Fibroblast of skin of left biceps (primary cell): ENCODE measurements at places on chromosomes 2 and 18.

GRCh38 chr2:12697617-12698016 lies 19.1 kb upstream of the TRIB2 start:
- no peak for DNase-seq

GRCh38 chr2:30403592-30404312 lies 43.3 kb upstream of the LCLAT1 start:
- DNase-seq, result no peak

- no peak for DNase-seq
These were observed 1004.1 kb upstream of the NRXN1 start for GRCh38 chr2:52036024-52036423.

DNA sequence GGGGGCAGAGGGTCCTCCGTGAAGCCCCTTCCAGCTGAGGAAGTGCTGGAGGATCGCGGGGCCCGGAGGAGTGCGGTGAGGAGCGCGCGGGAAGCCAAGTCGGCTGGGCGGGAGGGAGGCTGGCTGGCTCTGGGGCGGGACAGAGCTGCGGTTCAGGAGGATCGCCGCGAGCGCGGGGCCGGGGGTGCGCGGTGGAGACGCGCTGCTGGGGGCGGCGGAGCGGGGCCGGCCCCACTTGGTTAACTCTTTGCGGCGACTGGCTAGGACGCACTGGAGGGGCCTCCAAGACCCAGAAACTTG lies 464 bp downstream of the CYBRD1 start:
- DNase-seq, result no peak

DNA sequence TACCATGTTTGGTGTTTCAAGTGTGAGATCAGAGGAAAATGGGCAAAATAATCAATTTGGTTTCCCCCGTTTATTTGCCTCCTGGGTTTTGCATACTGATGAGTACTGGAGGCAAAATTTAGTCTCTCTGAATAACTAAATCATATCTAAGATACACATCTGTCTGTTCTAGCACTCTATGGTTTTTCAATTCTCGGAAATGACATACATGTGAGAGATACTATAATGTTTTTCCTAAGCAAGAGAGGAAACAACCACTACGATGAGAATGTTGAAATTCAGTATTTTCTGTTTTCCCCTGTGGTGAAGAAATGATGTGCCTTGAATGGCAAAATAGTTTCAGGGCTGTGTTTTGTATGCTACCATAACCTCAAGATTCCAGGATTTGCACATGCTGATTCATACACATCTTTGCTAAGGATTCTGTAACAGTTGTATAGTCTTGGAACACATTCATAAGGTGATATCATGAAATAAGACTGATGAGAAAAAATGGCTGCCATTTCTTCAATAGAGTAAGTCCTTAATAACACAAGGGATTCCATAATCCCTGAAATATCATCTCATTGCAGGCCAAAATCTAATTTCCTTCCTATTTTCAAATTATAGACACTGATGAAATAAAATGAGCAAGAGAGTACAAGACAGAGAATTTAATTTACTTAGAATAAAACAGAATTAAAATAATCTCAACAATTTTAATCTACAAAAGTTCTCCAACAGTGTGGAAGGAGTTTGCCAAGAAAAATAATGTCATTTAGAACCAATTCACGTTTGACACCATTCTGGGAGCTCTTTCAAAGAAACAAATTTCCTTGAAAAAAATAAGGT lies 316.6 kb downstream of the FIGN start:
- no peak for DNase-seq

DNA sequence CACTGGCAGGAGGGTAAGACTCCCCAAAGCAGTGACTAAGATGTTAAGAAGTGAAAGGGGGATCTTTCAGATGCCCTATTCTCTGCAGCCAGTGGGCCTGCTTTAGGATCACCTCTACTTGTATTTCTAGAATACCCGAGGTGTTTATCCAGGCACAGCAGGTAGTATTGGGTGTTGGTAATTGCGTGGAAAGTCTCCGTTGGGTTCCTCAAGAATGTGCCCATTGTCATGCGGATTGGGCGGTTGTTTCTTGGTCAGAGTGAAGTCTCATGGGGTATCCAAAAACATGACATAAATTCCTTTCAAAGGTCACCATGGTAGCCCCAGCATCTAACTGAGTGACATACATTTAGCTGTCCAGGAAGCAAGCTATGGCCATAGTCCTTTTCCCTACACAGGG lies 308.8 kb downstream of the RPIA start:
- no peak for DNase-seq

DNA sequence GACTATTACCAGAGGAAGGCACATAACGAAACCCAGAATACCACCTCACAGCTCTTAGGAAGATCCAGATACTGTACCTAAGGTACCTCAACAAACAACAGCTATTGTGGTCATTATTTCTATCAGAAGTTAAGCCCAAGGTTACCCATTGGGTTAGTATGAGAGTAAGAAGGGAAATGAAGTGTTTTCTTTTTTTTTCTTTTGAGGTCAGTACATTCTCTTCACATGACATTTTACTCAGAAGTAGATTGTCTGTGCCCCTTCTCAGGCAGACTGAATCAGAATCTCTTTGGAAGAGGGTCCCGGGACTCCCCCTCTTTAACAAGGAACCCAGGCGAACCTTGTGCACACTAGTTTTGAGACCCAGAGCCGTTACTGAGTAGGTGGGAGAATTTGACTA lies 233.7 kb upstream of the CXCR4 start:
- DNase-seq, result no peak

GRCh38 chr2:241926541-241927311 lies 57.2 kb downstream of the RTP5 start:
- DNase-seq, result no peak

DNA sequence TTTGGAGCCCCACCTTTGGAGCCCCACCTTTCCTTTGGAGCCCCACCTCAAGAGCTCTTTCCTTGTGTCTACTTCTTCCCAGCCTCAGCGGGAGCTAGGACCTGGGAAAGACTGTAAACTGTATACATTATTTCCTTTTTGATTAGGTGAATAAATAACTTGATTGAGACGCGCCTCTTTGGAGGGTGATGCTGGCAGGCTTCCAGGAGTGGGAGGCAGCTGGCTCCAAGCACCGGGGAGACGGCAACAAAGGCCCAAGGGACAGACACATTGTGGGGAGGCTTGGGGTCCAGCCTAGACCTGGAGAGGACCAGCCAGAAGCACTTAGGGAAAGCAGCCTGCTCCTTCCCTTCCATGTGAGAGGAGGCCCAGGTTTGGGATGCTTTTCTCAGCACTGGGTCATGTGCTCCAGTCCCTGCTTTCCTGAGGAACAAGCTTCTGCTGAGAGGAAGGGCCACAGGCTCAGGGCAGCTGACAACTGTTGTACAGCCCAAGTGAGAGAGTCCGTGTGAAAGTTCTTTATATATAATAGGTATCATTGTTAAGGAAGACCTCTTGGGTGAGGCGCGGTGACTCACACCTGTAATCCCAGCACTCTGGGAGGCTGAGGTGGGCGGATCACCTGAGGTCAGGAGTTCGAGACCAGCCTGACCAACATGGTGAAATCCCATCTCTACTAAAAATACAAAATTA lies 297.2 kb upstream of the SLC14A2 start:
- no peak for DNase-seq

GRCh38 chr2:59458800-59459199 lies 1094.7 kb downstream of the BCL11A start:
- DNase-seq, result no peak

GRCh38 chr2:80154231-80154915 lies 150.2 kb downstream of the LRRTM1 start:
- DNase-seq, result no peak

DNA sequence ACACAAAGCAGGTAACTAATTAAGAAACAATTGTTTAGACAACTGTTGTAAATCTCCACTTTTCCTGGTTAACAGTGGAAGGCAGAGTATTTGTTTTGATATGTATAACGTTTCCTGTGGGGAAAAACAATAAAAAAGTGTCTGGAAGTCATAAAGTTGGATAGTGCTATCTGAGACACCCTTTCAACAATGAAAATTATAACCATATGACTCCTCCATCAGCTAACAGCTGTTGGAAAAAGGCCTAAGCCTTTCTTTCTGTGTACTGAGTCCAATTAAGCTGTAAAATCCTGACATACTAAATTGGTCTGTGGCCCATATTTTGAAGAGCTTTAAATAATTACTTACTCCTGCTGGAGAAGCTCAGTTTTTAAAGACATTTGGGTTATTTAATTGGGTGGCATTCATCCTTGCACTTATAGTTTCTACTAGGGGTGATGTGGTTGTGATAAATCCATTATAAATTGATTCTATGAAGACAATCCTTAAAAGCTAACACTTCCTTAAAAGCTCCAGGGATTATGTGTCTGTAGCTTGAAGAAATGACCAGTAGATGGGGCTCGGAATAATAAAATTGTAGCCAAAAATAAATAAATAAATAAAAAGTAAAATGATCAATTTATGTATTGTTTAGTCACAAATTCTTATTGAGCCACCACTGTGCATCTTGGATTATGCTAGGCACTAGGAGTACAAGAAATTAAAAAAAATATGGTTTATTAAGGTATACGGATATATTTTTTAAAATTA lies 698.1 kb upstream of the NXPH2 start:
- peak; percentile 20 for DNase-seq

GRCh38 chr2:178279142-178279541 lies 84.8 kb downstream of the OSBPL6 start:
- peak; percentile 76 for DNase-seq

GRCh38 chr2:85754313-85755095 lies 713 bp downstream of the ATOH8 start:
- no peak for DNase-seq

- DNase-seq, result no peak
These were observed 336.5 kb downstream of the TNS1 start for GRCh38 chr2:217666338-217666737.

GRCh38 chr18:48488388-48488850 lies 50.4 kb upstream of the CTIF start:
- peak; percentile 93 for DNase-seq

DNA sequence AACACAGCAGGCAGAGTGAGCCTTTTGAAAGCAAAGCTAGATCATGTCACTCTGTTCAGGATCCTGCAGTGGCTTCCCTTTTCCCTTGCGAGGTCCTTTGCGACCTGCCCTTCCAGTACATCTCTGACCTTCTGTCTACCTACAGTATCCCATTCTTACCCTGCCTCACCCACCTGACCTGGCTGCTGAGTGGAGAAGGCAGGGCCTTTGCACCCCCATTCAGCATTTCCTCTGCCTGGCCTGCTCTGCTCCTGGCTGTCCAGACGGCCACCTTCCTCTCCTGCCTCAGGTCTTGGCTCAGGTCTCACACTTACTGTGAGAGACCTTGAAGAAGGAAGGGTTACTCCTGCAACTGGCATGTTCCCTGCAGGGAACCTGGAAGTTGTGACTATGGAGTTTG lies 77.4 kb downstream of the MAPRE2 start:
- DNase-seq, result no peak

GRCh38 chr2:9474361-9475057 lies at the start of gene IAH1:
Gene IAH1, plus strand, starts transcription at chr2:9474551. Its CDS starts 16 bp downstream, at chr2:9474567.
- DNase-seq, result no peak

DNA sequence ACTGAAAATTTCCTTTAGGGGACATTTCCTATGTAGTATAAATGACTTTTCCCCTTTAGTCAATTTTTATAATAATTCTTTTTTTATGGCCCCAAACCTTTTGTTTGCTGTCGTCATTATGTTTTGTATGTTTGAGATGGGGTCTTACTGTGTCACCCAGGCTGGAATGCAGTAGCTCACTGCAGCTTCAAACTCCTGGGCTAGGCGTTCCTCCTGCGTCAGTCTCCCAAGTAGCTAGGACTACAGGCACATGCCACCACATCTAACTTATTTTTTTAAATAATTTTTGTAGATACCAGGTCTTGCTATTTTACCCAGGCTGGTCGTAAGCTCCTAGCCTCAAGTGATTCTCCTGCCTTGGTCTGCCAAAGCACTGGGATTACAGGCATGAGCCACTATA lies 30.8 kb upstream of the GALM start:
- no peak for DNase-seq

DNA sequence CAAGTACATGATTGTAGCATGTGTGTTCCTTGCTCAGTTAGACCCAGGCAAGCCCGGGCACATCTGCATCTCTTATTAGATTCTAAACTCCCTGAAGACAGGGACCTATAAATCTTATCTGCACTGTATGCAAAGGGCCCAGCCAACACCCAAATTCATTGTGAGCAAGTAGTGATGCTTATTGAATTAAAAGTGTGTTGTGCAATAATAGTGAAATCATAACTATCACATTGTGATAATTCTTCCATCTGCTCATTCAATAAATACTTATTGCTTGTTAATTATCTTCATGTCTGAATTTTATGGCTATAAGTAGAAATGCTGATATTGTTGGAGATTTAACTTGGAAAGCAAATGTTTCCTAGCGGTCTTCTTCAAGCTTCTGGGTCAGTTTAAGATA lies 387.5 kb downstream of the SLC4A3 start:
- no peak for DNase-seq

DNA sequence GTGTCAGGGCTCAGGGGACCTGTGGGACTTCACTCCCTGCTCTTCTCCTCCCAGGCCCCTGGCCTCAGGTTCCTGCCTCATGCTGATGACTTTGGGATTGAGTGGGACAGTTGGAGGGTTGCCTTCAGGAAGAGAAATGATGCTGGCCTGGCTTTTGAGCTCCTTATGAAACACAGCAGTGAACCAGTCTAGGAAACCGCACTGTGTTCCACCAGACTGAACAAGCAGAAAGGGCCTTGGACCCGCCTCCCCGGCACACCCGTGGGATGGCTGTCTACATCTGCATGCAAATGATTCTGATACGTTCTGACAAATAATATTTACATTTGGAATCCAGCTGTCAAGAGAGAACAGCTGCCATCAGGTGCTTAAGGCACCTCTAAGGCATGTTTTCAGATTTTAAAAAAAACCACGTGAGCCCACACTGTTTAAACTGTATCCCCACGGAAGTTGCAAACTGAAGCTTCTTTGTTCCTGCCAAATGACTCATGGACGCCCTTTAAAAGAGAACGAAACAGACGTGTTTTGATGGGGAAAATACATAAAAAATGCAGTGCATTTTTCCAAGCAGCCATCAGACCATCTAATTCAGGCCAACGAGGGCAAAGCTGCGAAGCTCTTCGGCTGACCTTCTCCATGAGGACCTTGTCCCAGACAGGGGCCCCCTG lies 27.6 kb upstream of the ASAP2 start:
- no peak for DNase-seq

DNA sequence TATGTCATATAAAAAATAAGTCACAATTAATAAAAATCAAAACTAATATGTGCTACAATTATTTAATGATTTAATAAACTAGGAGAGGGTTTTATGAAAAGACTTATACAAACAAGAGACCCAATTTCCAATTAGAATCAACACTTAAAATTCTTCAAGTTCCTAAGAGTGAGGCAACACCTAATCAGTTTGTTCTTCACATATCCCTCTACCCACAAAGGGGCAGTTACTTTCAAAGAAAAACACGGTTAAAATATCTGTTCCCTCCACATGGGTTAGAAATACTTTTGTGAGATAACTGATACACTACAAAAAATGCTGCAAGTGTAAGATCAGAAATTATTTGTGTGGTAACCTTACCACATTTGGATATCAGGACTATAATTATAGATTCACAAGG lies 357.0 kb downstream of the ERBB4 start:
- DNase-seq, result no peak

- no peak for DNase-seq
These were observed 58.5 kb upstream of the ARHGAP15 start for GRCh38 chr2:143070704-143071103.
